Omental fat pad (tissue), 4 donors: ENCODE measurements at places on chromosomes 16 and 17.

- no peak for DNase-seq
Observed at GRCh38 chr16:79286646-79287423, 313.7 kb downstream of the MAF start.

GRCh38 chr17:83071966-83072562 is 7.3 kb upstream of the METRNL start:
- no peak for DNase-seq

- no peak for DNase-seq
Observed at GRCh38 chr16:54069601-54070239, 216.9 kb downstream of the IRX3 start.

DNA sequence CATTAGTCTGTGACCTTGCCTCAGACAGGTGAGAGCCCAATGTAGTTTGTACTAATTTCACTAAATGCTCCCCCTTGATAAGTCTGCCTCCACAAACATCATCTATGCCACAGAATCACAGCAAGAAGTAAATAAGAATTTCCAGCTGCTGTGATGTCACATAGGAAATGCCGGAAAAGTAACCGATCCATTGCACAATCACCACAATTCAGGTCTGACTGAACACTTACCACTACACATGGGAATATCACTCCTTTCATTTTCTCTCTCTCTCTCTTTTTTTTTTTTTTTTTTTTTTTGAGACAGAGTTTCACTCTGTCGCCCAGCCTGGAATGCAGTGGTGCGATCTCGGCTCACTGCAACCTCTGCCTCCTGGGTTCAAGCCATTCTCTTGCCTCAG is 79.0 kb upstream of the CDH11 start:
- no peak for DNase-seq

GRCh38 chr16:65745-66144 is 6.7 kb downstream of the RHBDF1 start:
- peak; percentile 83 for DNase-seq

GRCh38 chr17:67290711-67291291 is 45.8 kb upstream of the HELZ start:
- no peak for DNase-seq

- no peak for DNase-seq
Observed at GRCh38 chr16:23182206-23182678, 303 bp upstream of the SCNN1G start.

- DNase-seq = no peak
Observed at GRCh38 chr16:90018297-90018651, 982 bp downstream of the DBNDD1 start.

- no peak for DNase-seq
Observed at GRCh38 chr17:37025238-37025637, 76.5 kb downstream of the AATF start.

- no peak for DNase-seq
Observed at GRCh38 chr16:53068423-53068833, 13.6 kb downstream of the CHD9 start.
